ENCODE measurements at places on chromosomes 11 and 22.

DNA sequence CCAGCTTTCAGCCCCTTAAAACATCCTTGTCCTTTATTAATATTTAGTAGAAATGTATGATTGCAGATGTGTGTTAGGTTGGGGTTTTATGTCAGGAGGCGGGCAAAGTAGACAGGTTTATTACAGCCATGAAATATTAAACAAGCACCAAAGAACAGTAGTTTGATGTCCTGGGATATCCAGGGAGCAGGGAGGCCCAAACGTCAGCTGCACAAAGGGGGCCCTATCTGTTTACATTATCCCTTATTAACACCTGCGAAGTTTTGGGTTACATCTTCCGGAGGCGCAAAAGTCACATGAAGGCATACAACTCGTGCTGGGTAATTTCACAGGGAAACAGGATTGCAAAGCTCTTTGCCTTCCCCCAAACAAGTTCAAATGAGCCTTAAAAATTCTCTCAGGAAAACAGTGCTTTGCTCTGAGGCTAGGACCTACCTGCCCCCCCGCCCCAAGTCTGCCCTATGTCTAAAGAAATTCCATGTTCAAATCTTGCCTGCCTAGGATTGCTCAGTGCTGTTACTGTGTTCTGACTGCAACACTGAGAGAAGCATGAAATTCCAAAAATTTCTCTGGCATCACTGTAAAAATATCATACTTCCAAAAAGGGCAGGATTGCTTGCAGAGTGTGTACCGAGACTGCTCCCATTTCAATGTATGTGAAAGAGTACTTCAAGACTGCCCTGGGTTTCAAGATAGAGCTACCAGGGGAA, 8.9 kb downstream of the MN1 start:
- no peak for DNase-seq

DNA sequence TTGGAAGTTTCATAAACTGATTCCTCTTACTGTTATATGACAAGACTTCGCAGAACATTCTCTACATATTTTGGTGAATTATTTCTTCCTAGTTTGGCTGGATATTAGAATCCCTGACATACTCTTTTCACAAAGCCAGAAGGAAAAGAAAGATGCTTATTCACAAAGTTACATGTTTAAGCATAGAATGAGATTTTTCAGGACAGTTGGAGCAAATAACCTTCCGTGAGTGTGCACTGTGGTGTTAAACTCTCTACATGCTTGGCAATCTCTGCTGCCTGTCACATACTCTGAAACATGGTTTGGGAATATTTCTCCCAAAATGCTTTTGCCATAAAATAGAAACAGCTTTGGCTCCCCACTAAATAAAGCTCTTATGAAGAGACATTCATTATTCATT, 230.0 kb upstream of the MTNR1B start:
- no peak for DNase-seq

- DNase-seq = no peak
These were observed 22.1 kb downstream of the SRPRA start for GRCh38 chr11:126246636-126247035.

- DNase-seq = no peak
These were observed 826.1 kb upstream of the CNTN5 start for GRCh38 chr11:98194611-98195010.

GRCh38 chr11:62322524-62322923, 14.7 kb upstream of the ASRGL1 start:
- no peak for DNase-seq

- DNase-seq = no peak
These were observed 27.4 kb downstream of the FBLN1 start for GRCh38 chr22:45529971-45530575.

- no peak for DNase-seq
These were observed 7.5 kb downstream of the TMEM138 start for GRCh38 chr11:61369372-61370348.

GRCh38 chr22:28560046-28560742, 119.4 kb downstream of the TTC28 start:
- no peak for DNase-seq

DNA sequence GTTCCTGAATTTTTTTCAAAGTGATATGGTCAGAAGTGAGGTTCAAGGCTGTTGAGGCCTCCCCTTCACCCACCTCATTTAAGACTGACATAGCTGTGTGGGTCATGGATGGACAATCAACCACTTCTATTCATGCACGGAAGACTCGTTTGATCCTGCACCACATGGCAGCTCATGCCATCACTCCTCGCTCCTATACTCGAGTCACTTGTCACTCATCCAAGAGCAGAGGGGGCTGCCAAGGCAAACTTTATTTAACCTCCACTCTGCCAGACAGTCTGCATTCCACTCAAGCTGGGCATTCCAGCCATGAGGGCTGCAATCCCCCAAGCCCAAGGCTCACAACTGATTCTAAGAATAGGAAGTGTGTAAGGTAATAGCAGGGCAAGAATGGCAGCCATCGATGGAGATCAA, 34.1 kb downstream of the SNX19 start:
- DNase-seq = no peak

- DNase-seq = no peak
These were observed 650 bp downstream of the PPM1F start for GRCh38 chr22:21951931-21952465.

DNA sequence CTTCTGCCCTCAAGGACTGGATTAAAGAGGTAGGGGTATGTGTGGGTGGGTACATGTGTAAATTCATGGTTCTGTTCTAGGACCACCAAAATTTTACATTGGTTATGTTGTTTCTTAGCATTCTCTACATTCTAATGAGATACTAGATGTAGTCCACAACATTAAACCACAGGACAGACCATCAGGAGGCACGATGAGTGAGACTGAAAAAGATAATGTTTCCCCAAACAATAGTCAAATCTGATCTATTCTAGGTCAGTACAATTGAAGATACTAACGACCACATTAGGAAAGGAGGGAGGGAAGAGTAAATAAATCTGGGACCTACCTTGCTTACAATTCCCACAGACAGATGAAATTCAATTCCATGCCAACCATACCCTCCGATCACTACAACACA, 42.2 kb downstream of the MRTFA start:
- DNase-seq = no peak

DNA sequence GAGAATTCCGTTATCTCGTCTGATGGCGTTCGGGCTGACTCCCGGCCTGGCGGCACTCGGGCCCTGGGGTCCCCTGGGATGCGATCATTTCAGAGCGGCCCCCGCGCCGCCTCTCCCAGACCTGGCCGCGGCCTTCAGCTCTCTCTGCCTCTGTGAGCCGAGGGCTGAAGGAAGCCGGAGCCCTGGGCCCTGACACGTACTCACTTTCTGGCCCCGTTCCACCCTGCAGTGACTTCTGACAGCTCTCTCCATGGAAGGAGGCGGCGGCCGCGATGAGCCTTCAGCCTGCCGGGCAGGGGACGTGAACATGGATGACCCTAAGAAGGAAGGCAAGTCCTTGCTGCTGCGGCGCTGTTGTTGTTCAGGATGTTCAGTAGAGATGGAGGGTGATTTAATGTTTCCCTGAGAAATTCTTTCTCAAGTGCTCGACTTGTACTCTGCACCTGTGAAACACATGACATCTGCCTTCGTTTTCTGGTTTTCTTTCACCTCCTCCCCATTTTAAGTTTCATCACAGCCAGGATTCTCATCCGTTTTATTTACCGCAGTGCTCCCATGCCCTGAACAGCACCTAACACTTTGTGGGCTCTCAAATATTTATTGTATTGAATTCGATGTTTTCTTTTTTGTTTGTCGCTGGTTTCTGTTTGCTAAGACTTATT, 612 bp downstream of the GTSE1 start:
- DNase-seq = no peak

DNA sequence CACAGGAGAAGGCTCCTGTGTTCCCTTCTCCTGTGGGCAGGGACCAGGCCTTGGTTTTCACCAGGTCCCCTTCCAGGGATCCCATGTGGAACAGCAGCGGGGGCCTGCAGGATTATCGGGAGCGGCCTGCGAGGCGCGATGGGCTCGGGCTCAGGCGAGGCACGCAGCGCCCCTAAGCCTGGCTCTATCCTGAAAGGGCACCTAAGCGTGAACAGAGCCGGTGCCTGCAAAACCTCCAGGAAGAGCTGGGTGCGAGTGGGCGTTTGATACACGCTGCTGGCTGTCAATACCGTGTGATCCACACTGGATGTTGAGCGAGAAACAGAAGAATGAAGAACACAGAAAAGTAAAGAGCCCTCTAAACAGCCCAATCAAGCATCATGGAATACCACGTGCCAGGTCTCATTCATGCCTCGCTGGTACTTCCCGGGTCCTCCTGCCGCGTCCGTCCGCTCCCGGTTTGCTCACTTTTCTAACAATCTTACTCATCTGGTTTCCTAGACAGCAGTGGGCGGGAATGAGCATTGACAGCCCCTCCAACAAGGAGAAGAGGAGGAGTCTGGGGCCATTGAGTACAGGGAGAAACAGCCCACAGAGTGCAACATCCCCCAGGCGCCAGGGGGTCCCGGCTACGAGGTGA, 12.5 kb downstream of the OSBPL5 start:
- no peak for DNase-seq

DNA sequence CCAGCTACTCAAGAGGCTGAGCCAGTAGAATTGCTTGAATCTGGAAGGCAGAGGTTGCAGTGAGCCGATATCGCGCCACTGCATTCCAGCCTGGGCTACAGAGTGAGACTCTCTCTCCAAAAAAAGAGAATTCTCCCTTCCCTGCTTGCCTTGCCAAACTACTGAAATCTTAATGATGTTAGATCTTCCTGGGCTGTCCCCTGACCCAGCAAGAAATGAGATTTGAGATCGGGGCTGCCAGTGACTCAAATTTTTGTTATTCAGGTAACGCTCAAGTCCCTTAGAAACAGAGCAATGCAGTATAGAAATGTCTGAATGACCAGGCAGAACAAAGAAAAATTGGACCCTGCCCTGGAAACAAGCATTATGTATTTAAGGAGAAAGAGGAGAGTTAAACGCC, 4.0 kb upstream of the RBFOX2 start:
- no peak for DNase-seq

DNA sequence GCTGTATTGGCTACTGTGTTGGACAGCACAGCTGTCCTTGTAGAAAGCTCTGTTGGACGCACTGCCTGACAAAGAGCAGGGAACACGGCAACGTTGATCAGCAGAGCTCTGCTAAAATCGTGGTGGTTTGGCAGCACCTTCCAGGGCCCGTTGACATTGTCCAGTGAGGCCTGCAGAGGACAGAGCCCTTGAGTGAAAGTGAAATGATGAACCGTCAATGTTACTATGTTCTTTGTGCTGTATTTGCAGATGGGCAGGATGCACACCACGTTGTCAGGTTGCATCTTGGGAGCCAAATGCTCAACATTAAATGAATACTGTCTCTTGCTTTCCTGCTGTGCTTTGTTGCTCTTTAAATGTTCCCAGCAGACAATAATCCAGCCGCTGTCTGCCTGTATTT, 69.7 kb downstream of the NELL1 start:
- DNase-seq = no peak

DNA sequence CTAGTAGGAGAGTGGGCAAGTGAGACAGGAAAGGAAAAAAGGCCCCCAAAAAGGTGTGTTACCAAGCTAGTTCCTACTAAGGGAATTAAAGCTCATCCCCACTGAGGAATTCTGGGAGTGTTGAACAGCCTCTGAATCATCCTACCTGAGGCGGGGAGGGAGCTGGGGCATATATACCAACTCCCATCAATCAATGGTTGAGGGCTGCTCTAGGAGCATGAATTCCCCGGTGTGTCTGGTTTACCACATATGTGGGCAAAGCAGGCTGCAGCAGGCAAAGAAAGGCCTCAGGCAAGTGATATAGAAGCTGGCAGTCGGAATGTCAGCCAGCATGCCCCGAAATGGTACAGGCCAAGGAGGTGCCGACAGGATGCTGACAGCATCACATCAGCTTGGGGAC, 23.6 kb upstream of the CDON start:
- DNase-seq = no peak

DNA sequence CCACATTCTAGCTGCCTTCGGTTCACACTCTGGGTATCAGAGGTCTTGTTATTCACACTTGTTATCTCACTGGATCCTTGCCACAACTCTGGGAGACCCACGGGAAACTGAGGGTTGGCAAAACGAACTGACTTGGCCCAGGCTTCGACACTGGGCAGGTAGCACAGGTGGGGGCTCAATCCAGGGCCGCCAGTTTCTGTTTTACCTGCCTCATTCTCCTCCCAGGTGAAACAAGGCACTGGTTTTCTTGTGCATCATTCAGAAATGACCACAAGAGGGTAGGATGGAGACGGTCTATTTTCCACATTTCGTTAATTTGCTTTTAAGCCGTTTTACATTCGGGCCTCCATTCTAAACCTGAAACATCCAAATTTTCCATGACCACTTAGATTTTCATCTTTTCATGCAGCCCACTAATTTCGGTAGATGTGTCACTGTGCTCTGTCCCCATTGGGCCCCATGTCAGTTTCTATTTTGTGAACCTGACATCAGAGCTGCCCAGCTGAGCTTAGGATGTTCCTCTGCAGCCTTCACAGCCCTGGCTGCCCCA, 108.1 kb downstream of the KIAA1671 start:
- DNase-seq = no peak

DNA sequence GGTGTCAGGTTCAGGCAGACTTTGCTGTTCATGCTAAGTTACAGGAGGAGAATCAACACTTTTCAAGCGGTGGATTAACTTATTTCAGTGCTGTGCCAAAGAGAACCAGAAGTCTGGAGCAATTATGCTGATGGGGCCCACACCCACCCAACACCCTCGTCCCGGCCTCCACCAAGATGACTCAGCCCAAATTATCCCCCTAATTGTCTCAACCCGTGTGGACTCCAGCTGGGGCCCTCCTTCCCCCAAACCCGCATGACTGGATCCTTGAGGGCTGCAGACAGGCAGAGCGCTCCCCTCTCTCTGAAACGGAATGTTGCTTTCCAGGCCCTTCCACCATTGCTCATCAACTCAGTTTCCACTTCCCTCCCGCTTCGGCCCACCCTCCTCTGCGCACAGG, 34.6 kb upstream of the MN1 start:
- no peak for DNase-seq

DNA sequence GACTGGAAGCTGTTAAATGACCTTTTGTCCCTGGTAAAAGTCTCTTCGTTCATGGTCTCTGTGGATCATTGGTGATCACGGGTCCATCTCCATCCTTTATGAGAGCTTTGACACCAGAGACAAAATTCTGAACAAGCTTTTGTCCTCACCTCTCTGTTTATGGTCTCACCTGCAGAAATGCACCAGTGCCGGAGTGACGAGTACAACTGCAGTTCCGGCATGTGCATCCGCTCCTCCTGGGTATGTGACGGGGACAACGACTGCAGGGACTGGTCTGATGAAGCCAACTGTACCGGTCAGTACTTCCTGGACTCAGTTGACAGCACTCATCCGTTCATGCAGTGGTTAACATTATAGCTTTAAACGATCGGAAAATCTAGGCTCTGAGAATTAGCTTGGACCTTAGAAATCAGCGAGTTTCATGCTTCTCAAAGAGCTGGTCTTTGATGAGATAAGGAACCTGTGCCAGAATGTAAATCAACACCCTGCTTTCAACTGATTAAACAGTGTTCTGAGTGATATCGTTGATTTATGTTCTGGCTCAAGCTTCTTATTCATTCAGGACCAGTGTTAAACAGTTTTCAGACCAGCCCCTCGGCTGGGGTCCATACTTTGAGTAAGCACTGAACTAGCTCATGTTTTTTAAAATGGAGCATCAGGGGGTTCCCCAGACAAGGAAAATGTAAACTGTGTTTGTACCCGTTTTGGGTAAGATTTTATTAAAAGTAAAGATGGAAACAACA, 124.5 kb upstream of the SORL1-AS1 start:
- no peak for DNase-seq

- no peak for DNase-seq
These were observed 13.5 kb downstream of the ACO2 start for GRCh38 chr22:41482319-41482935.

All from NCI-H1436 (cell line).